ENCODE measurements at places on chromosomes 7 and 10. TPM values are rescaled to one million over a fixed set of nuclear protein-coding genes. Genes with fewer than 3 reads are reported as not detected.

The DNAJB9 gene
- total RNA-seq = 7.9 TPM

The STOX1 gene
- 0.35 TPM for total RNA-seq

The AGAP4 gene
- 16.2 TPM for total RNA-seq

The PMS2 gene
- total RNA-seq = 25.8 TPM

All from activated naive CD8-positive, alpha-beta T cell treated with anti-CD3 and anti-CD28 coated beads for 36 hours (primary cell).